ENCODE measurements at places on chromosomes 12 and 14.

DNA sequence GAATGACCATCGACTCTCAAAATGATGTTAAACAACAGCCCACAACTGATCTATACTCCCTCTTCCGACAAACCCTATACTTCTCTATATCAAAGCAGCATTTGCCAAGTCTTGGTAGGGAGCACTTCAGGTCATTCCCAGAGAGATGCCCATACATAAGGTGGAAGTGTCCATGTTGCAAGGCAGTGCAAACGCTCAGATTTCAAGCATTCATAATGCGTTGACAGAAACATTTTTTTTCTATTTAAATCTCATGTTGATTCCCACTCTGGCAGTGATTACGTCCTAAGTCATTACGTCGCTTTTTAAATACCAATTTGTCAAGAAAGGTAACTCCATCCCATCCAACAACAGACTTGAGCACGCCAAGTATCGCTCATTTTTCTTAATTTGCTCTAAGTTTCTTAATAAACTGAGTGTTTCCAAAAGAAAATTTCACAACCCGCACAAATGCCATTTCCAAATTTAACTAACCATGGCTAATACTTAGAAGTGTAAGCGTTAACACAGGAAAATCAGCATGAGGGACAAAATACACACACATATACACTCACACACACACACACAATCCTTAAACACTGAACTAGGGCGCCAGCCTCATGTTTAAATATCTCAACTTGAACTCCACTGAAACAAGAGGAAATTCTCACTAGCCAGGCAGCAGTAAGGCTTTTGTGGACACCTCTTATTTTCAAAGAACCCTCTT lies 1.1 kb downstream of the GXYLT1 start:
- DNase-seq: no peak

DNA sequence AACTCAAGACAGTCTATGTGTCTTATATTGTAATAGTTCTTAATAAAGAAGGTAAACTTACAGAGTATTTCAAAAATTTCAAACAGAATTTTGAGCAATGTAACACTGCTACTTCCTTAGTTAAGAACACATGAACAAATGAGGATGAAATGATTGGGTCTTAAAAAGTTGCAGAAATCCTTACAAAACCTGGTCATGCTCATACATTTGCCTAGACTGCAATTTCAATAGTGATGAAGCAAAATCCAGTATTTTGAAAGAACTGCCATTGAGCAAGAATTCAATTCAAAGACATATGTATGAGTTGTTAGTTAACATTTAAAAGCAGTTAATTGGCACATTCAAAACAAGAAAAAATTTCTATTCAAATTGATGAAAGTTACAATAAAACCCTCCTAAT lies 17.8 kb upstream of the HIF1A start:
- no peak for DNase-seq

DNA sequence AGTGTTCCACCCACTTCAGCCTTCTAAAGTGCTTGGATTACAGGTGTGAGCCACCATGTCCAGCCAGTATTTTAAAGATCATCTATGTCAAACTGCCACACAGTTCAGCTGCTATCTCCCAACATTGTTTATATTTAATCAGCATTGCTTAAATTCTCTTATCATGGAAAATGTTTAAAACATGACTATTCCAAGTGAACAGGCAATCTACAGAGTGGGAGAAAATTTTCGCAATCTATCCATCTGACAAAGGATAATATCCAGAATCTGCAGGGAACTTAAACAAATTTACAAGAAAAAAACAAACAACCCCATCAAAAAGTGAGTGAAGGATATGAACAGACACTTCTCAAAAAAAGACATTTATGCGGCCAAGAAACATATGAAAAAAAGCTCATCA lies 69.4 kb upstream of the NAV3 start:
- no peak for DNase-seq

- no peak for DNase-seq
Observed at GRCh38 chr12:88241862-88242570, 99.9 kb downstream of the TMTC3 start.

DNA sequence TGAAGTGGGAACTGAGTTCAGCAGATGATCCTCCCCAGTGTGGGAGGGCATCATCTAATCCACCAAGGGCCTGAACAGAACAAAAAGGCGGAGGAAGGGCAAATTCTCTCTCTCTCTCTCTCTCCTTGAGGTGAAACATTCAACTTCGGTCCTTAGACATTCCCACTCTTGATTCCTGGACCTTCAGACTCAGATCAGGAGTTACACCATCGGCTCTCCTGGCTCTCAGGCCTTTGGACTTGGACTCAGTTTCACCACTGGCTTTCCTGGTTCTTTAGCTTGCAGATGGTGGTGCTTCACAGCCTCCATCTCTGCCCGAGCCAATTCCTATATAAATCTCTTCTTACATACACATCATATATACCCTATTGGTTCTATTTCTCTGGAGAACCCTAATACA lies 73.2 kb downstream of the SPPL3 start:
- DNase-seq: no peak

DNA sequence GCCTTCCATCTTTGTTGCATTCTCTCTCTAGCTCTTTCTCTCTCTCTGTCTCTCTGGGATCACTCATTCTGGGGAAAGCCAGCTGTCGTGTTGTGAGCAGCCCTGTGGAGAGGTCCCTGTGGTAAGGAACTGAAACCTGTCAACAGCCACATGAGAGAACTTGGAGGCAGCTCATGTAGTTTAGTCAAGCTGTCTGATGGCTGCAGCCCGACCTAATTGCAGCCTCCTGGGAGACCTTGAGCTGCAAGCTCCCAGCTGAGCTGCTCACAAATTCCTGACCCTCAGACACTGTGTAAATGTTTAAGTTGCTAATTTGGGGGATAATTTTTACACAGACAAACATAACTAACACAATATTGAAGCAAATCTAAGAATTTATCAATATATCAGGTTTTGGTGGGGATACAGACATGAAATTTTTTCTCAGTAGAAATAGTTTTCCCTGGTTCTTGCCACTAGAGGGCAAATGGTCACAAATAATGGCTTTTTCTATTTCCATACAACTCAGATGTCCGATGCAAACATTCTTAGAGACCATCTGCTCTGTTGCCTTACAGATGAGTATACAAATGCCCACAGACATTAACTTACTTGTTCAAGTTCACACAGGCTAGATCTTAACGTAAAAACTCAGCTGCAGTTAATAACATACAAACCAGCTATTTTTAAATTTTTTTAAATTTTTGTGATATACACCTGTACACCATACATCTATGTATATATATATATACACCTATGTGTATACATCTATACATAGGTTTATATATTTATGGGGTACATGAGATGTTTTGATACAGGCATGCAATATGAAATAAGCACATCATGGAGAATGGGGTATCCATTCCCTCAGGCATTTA lies 15.5 kb upstream of the KRR1 start:
- peak; percentile 8 for DNase-seq

DNA sequence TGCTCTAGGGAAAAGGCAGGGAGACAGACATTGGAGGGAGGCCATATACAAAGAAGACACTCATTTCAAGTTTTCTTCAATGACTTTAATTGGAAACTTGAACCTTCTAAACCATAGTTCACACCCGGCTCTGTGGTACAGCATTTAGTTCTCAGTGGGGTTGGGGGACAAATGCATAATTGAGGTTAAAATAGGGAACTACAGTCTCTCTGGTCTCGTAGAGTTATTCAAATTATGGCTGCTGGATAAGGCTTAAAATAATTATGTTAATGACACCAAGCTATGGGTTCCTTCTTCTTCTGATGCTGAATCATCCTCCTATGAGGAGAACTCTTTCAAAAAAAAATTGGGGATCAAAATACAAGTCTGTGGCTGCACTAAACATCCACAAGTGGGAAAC lies 3.8 kb upstream of the RPAP3 start:
- no peak for DNase-seq

- DNase-seq: no peak
Observed at GRCh38 chr14:76929927-76930326, 98.6 kb downstream of the IRF2BPL start.

- no peak for DNase-seq
Observed at GRCh38 chr14:73787486-73788316, 63.9 kb upstream of the PTGR2 start.

- no peak for DNase-seq
Observed at GRCh38 chr14:63523735-63524426, 19.3 kb downstream of the PPP2R5E start.

DNA sequence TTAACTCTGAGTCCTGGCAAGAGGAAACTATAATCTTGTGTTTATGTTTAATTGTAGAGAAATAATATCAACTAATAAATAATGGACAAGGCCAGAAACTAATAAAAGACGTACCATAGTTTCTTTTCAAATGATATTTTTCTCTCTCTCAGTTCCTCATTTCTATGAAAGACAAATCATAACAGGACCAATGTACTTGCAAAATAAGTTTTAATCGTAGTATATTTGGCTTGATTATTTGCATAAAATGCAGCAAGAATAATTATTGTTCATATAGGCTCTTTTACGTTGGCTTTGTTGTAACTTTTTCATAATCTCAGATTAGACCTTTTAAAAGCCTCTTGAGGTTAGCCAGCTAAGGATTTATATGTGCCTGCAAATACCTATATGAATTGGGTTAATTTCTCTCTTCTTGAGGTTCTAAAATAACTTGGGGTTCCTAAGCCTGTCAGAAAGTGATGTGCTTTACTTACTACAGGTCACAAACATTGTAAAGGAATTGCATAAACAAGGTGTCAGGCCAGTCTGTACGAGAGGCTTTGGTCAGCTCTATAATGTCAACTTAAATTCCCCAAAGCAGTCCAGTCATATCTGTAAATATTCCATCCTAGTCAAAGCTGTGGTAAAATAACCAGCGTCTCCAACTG lies 152.8 kb upstream of the PTPRQ start:
- DNase-seq: no peak

GRCh38 chr12:25322918-25323531 lies 72.3 kb upstream of the KRAS start:
- no peak for DNase-seq

- no peak for DNase-seq
Observed at GRCh38 chr12:123958462-123958861, 14.2 kb downstream of the CCDC92 start.

GRCh38 chr14:22221508-22221907 lies 367.5 kb downstream of the DAD1 start:
- no peak for DNase-seq

DNA sequence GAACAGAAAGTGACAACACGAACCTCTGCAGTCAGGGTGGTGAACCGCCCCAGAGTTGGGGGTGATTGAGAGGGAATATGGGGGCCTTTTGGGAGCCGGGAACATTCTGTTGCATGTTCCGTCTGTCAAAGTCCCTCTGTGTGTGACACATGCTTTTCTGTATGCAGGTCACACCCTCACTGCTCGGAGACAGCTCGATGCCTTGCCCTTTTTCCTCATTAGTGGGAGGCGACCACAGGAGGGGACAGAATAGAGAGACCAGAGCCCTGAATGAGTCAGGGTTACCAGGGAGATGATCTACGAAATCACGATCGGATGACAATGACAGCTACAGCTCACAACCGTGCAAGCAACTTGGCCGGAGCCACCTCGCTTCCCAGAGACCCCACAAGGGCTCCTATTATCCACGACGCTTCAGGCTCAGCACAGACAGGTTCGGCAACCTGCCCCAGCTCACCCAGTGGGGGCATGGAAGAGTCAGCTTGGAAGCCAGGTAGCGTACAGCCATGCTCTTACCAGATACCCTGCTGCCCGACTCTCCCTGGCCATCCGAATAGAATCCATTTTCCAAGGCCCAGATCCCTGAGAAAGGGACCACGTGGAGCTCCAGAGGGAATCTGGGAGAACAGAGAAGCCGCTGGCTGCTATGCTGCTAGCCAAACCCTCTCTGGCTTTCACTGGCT lies 38.8 kb downstream of the TESC start:
- DNase-seq: no peak

- DNase-seq: no peak
Observed at GRCh38 chr12:92987362-92987761, 58.3 kb upstream of the EEA1 start.

DNA sequence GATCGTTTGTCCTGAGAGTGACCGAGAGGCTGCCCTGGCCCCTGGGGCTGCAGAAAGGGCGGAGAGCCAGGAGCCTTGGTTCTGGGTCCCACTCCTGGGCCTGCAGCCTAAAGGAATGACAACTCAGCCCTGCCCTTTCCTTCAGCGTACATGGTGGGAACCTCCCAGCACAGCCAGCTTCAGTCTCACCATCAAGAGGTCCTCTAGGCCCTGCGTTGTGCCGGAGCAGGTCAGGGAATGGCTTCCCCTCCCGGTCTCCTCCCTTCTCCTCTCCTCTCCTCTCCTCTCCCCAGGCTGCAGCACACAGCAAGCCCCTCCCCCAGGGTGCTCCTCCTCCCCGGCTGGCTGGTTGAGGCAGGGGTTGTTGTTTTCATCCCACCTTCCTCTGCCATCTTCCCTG lies 44.6 kb upstream of the TUNAR start:
- no peak for DNase-seq

DNA sequence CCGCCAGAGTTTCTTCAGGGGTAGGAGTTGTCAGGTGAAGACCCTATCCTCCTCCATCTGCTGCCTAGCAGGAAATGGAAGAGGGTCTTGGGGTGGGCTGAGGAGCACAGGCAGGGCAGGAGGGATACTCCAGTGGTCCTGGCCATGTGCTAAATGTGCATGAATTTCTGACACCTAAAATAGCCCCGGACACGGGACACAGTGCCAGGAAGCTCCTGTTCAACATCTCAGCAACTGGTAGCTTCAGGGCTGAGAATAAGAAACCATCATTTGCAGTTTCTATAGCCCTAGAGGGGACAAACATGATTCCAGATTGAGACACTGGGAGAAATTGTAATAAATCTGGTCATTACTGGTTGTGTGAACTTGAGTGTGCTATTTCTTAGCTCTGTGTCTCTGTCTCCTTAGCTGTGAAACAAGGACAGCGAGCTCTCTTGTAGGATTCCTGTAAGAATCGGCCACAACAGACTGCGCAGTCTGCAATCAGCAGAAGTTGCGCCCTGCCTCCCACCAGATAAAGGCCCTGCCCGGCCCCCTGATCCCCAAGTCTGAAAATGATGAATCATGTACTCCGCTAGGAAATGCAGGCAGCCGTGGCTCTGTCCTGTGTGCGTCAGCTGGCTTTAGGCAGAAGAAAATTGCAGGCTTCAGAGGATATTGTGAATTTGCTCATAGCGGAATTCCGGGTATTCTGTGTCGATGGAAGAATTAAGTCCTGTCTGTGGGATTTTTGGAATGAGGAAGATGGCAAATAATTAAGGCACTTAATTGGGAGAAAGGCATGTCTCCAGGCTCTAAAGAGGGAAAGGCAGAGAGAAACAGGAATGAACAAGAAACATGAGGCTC lies 35.2 kb upstream of the MEG3 start:
- DNase-seq: no peak

DNA sequence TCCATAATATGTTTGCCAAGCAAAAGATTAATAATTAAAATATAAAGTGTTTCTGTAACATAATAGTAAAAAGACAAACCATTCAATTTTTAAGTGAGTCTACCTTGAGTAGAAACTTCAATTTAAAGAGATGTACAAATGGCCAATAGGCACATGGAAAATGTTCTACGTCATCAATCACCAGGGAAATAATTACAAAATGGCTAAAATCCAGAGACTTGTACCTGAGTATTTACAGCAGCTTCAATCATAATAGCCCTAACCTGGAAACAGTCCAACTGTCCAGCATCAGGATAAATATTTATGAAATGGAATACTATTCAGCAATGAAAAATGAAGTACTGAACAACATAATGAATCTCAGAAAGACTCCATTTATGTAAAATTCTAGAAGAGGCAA lies 95.5 kb upstream of the FAR2 start:
- no peak for DNase-seq

Data from 8988T (cell line).